ENCODE measurements at places on chromosomes 16 and 17.

DNA sequence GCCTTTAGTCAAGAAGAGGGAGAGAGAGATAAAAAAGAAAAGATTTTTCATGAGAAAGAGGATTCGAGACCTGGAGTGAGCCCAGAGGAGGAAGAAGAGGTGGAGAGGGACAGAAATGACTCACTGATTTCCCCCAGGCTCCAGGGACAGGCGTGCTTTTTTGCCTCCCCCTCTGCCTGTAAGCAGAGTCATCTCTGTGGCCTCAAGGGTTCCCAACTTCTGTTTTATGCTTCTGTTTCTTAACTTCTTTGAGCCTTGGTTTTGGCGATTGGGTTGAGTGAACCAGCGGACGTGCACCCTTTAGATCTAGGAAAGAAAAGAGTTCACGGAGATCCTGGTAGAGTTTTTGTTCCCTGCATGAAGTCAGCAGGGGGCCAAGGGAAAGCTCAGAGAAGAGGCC is 147.9 kb upstream of the NOL11 start:
- DNase-seq, result no peak

- DNase-seq, result no peak
Measured at GRCh38 chr17:17448076-17448475, 28.7 kb upstream of the MED9 start.

DNA sequence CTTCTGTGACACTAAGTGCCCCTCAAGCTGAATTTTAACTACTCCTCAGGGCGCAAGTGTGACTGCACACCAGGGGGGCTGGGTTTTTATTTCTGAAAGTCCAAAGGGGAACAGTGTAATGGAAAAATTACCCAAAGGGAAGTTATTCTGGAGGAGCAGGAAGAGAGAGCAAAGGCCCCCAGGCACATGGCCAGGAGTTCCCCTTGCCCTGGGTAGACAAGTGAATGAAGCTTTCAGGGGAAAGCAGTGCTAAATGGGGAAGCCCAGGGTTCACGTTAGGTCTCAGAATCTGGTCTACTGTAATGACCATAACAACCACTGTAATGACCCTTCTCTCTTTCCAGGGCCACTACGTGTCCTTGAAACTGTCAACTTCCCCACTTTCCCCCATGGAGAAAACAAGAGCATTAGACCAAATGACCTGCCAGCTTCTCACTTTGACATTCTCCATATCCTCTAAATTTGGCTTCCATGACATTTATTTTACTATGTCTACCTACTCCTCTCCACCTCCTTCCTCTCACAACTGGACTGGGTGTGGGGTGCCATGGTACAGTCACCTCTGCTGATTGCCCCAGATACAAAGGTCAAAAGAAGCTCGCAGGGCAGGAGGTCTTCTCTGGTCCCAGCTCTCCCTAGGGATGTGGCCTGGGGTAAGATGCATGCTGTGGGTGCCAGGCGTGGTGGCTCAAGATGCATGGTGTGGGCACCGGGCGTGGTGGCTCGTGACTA is 34.1 kb upstream of the MMP2 start:
- no peak for DNase-seq

DNA sequence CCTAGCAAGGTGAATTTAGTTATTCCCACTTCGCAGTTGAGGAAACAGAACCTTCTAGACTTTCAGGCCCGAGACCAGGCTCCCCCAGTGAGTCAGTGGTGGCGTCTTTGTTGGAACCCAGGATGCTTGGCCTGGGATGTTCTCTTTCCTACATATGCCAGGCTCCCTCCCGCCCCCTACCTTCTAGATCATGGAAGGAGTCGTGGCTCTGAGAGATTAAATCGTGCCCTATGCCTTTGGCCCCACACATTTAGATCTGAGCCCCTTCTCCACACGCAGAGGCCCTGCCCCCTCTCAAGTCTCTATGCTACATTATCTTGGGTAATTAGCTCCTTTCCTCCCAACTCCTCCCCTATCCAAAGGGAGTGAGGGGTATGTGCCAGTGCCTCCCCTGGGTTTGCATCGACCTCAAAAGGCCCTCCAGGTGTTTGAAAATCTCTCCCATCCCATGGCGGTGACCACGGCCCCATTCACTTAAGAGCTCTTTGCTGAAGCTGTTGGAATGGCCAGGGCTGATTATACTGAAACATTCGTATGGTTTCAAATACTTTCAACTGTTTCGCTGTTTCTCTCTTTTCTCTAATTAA is 3.0 kb downstream of the NGFR start:
- no peak for DNase-seq

DNA sequence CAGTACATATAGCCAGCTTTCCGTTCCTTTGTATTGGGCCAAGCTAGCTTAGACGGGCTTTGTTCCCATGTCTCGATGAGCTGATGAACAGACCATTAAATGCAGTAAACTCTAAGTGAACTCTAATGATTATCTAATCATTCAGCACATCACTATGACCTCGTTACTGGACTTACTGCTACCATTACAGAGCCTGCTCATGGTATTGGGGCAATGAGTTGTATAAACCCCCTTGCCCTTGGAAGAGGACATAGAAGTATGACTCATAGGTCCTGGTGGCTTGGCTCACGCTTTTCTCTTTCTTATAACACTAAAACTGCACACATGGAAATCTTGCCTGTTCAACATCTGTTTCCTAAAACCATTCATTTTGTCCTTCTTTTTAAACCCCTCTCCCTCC is 93.6 kb upstream of the DYNLRB2 start:
- no peak for DNase-seq

DNA sequence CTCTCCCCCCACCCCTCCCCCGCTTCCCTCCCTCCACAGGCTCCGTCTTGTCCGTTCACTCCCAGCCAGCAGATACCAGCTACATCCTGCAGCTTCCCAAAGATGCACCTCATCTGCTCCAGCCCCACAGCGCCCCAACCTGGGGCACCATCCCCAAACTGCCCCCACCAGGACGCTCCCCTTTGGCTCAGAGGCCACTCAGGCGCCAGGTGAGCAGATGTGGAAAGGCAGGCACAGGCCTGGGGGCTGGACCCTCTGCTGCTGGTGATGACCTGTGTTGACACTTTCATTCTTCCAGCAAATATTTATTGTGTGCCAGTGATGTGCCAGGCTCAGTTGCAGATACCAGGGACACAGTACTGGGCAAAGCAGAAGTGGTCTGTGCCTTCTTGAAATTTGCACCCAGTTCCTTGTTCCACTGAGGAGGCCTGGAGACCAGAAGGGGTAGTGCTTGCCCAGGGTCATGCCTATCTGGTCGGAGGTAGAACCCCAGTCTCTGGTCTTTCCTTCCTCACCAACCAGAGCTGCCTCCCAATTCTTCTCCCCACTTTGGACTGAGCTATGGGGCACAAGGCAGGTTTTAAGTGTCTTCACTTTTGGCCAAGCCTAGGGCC is 10.3 kb upstream of the ABCC3 start:
- no peak for DNase-seq

- no peak for DNase-seq
Measured at GRCh38 chr16:87734644-87735043, 31.1 kb downstream of the KLHDC4 start.

DNA sequence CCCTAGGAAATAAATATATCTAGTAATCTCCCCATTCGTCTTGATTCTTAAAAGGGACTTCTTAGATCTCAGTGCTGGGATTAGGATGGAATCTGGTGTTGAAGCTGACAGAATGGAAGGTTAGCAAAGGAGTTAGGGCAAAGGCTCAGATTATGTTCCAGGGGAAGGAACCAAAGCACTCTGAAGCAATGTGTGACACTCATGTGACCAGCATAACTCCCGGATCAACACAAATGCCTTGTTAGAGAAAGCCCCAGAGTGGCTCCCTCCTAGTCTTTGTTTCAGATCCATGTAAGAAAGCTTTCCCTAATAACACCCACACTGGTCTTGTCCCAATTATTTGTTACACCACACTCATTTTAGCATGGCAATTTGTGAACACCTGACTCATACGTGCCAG is 62.6 kb upstream of the ERN1 start:
- DNase-seq, result no peak

- DNase-seq, result no peak
Measured at GRCh38 chr17:71188811-71189492, 931.9 kb upstream of the SOX9 start.

DNA sequence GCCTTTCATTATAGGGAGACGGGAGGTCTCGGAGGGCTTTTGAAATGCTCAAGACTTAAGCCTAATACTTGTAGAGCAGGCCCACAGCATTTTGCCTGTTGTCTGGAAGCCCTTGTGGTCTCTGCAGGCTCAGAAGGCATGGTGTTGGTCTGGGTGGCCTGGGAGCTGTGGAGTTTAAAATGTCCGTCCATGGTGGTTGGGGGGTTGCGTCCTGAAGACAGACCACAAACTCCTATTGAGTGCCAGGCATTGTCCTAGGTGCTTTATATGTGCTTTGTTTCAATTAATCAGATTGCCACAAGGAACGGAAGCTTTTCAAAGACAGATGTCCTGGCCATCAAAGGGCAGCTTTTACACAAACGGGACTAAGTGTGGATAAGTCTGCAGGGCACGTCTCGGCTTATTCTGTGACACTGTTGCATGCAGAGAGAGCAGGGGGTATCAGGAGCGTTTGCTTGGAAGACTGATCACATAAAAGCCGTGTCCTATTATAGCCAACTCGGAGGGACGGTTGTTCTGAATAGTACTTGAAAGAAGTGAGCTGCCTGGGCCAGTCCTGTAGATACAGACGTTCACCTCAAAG is 7.8 kb downstream of the NTN1 start:
- no peak for DNase-seq

GRCh38 chr17:60086818-60087591 is 8.3 kb upstream of the HEATR6 start:
- no peak for DNase-seq

- DNase-seq, result no peak
Measured at GRCh38 chr17:58277107-58277801, 3.5 kb downstream of the MPO start.

DNA sequence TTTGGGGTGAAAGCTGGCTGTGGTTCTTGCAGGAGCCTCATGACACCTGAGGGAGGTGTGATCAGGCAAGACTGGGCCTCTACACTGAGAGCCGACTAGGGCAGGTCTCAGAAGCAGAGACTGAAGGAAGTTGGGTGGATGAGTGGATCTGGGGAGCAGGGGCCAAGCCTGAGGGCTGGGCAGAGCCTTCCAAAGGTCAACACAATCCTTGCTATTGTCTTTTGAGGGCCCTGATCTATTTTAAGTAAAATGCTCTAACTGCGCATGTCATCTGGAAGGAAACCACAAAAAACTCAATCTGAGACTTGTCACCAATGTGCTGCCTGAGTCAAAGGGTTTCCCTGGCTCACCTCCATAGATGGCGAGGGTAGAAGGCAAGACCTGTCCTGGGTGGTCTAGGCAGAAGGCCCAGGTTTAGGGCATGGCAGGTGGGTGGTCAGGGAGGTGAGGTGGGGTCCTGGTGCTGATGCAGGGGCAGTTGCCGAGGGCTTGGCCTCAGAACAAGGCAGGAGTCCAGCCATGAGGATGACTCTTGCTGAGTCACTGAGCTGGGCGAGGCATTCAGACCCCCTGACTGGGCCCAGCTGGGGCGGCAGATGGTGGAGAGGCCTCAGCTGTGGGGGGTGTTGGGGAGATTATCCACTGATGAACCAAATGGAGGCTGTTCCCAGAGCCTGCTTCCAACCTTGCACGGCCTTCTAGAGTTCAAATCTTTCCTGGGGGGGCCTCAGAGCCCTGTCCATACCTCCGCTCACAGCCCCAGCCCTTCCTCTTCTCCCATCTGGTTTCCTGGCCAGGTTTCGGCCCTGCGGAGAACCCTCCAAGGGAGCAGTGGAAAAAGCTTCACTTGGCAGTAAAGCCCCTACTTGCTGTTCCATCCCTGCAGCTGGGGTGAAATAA is 5.1 kb downstream of the MVP start:
- no peak for DNase-seq

- no peak for DNase-seq
Measured at GRCh38 chr17:16986391-16986790, 14.5 kb upstream of the TNFRSF13B start.

- DNase-seq, result no peak
Measured at GRCh38 chr17:35018814-35019213, 38.5 kb downstream of the LIG3 start.

- DNase-seq, result no peak
Measured at GRCh38 chr16:55120826-55121225, 190.2 kb downstream of the IRX5 start.

GRCh38 chr17:43521389-43521788 is 24.8 kb downstream of the ETV4 start:
- peak; percentile 28 for DNase-seq

- no peak for DNase-seq
Measured at GRCh38 chr16:31875112-31875803, 1.7 kb downstream of the ZNF267 start.

GRCh38 chr16:47284999-47285398 is 141.3 kb upstream of the NETO2 start:
- no peak for DNase-seq

- DNase-seq, result no peak
Measured at GRCh38 chr17:32496395-32497073, 9.7 kb downstream of the CDK5R1 start.
